ENCODE measurements at places on chromosomes 2 and 18.

- peak; percentile 92 for DNase-seq
These were observed 93.9 kb downstream of the ACKR3 start for GRCh38 chr2:236663287-236664101.

- DNase-seq, result no peak
These were observed 27.4 kb upstream of the VRK2 start for GRCh38 chr2:58019229-58019628.

DNA sequence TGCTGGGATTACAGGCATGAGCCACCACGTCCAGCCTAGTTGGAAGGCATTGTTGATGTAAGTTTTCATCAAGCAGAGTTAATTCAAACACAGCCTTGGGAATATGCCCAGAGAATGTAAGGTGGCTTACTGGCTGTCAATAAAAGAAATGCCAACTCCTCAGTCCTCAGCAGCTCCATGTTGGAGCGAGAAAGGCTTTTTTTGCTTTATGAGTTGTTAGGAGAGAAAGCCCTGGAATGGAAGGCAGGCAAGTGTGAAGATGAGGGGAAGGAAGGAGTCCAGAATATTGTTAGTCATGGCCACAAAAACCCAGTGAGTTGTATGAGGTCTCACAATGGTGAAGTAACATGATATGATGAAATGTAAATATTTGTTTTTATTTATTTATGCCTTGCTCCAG is 57.1 kb downstream of the MAP4K4 start:
- peak; percentile 41 for DNase-seq

- DNase-seq, result no peak
These were observed 154.3 kb downstream of the TCF4 start for GRCh38 chr18:55433648-55434047.

- peak; percentile 44 for DNase-seq
These were observed 1920.1 kb upstream of the CELF4 start for GRCh38 chr18:39485696-39486095.

DNA sequence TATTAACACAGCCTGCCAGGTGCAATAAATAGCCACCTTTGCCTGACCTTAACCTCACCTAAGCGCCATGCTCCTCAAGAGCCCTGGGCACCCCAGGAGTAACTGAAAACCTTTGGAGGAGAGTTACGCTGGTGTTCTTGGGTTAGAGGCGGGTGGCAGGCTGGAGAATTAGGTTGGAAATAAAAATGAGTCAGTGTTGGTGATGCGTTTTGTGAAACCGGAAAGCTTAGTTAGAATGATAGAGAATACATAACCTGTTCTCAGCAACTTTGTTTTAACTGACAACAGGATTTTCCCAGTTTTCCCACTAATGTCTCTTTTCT is 17.0 kb downstream of the LRRFIP1 start:
- DNase-seq, result no peak

- no peak for DNase-seq
These were observed 19.4 kb downstream of the THAP4 start for GRCh38 chr2:241617431-241618154.
